Fibroblast of skin of scalp (primary cell): ENCODE measurements at places on chromosomes 12 and 14.
A peak's percentile ranks its signal among the peaks of the same experiment; 100 is the strongest.

DNA sequence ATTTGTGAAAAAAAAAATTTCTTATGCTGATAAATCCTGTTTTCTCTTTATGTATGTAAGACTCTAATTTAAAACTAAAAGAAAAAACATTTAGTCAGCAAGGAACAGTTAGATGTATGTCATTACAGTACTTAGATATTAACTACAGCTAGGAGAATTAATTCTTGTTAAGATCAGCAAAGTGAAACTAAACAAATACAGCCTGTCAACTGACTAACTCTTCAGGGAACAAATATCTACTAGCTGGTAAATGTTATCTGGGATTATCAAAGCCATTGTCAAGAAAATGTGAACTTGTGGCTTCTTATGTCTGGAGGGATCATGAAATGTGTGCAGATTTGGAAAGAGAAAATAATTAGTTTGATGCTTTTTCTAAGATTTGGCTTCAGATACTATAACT, 27.5 kb downstream of the MGAT4C start:
- no peak for DNase-seq

GRCh38 chr12:55652352-55652751, 15.7 kb downstream of the OR10P1 start:
- DNase-seq: no peak

DNA sequence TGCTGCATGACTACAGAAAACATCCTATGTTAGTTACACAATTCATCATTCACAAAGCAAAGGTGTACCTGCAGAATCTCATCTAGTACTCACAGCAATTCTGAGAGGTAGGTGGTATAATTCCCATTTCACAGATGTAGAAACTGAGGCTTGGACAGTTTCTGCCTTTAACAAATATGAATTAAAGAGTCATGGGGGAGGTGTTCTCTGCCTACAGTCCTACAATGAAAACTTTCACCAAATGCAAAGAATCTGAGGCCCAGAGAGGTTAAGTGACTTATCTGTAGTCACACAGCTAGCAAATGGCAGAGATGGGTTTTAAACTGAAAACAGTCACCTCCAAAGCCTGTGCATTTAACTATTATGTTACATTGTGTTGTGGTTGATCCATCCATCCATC, 171.6 kb upstream of the WSCD2 start:
- no peak for DNase-seq

DNA sequence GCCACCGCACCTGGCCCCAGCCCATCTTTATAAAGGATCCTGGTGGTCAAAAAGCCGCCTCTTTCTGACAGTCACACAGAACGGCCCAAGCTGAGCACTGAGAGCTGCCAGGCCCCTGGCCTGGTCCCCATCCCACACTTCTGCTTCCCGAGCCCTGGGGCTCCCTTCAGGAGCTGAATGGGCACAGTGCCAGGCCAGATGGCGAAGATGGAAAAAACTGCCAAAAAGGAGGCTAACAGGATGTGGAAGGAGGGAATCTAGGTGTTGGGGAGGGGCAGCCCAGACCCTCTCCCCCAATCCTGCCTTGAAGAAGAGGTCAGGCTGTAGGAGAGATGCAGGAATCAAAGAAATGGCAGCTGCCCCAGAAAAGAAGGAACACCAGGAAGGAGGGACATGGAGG, 5.0 kb downstream of the LPAR5 start:
- no peak for DNase-seq

DNA sequence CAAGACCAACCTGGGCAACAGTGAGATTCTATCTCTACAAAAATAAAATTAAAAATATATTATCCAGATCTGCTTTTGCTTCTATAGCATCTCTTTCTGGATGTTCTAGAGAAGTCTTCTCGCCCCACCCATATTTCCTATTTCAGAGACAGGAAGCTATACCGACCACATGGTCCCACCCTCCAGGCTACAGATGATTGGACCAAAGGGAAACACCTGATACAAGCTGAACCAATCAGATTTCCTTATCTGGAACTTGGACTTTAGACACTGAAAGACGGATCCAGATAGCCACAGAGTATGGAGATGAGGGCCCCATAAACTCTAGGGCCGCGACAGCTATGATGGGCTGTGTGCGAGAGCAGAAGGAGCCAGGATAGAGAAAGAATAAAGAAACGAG, 48.7 kb downstream of the CCDC60 start:
- DNase-seq: no peak

DNA sequence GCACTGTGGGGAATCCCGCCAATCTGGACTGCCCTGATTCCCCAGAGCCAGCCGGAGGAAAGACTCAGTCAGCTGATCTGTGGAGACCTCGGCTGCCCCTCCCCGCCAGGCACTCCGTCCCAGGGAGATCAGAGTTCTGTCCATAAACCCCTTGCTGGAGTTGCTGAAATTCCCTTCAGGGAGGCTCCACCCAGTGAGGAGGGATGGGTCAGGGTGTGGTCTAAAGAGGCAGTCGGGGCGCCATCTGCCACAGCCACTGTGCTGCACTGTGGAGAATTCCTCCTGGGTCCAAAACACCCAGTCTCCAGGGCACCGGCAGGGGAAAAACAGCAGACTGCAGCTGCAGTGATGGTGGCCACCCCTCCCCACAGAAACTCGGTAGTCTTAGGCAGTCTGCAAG, 1922.3 kb upstream of the FLRT2 start:
- DNase-seq: no peak

DNA sequence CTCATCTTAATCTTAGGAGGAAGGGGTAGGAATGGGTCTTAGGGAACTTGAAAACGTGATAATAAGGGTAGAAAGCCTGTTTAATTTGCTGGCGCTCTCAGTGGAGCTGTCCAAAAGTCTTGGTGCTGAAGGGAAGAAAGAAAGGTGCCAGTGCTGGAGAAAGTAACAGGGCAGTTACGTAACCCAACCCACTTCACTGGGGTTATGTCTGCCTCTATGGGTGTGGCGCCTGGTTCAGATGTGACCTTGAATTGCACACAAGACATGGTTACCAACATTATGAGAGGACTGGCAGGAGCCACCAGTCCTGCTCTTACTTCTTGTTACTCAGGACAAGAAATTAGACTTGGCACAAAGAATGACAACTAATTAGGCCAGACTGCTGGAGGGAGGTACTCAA, 18.6 kb upstream of the GPATCH2L start:
- peak; percentile 34 for DNase-seq

- DNase-seq: no peak
Observed at GRCh38 chr14:35254736-35255135, 37.4 kb upstream of the PSMA6 start.

DNA sequence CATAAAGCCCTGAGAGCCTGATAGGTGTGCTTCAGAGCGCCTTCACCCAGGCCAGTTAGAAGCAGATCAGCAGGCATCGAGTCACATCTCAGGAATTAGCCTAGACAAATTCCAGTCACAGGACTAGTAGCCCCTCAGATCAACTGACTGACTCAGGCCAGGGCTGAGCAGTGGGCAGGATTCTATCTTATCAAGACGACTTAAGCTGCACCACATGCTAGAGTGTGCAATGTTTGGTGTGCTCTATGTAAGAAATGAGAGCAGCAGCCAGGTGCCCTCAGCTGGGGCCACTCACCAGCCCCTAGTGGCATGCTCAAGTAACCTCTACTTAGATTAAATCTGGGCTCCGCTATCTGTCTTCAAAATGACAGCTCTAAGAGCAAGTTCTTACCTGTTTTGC, 19.7 kb upstream of the NGB start:
- DNase-seq: no peak

- no peak for DNase-seq
Observed at GRCh38 chr12:32983332-32983731, 86.8 kb upstream of the PKP2 start.

DNA sequence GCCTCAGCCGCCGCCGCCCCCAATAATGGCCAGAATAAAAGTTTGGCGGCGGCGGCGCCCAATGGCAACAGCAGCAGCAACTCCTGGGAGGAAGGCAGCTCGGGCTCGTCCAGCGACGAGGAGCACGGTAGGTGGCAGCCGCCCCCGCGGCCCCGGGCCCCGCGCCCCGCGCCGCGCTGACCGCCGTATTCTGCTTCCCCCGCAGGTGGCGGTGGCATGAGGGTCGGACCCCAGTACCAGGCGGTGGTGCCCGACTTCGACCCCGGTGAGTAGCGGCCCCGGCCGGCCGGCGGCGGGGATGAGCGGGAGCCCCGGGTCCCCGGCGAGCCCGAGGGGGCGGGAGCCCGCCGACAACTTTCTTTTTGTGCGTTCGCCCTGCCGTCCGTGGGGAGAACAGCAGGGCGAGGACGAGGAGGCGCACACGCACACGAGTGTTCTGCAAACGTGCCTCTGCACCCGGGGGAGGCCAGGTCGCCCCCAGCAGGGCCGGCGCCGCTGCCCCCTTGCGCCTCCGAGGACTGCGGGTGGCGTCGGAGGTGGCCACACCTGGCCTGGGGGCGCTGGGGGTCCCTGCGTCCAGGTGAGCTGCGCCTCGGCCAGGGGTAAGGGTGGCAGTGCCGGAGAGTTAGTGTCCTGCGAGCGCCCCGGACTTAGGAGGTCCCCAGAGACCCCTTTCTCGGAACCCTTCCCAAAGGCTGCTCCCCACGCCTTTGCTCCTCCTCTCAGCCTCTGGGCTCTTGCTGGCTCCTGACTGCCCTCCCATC, 794 bp downstream of the RCOR1 start:
- no peak for DNase-seq

DNA sequence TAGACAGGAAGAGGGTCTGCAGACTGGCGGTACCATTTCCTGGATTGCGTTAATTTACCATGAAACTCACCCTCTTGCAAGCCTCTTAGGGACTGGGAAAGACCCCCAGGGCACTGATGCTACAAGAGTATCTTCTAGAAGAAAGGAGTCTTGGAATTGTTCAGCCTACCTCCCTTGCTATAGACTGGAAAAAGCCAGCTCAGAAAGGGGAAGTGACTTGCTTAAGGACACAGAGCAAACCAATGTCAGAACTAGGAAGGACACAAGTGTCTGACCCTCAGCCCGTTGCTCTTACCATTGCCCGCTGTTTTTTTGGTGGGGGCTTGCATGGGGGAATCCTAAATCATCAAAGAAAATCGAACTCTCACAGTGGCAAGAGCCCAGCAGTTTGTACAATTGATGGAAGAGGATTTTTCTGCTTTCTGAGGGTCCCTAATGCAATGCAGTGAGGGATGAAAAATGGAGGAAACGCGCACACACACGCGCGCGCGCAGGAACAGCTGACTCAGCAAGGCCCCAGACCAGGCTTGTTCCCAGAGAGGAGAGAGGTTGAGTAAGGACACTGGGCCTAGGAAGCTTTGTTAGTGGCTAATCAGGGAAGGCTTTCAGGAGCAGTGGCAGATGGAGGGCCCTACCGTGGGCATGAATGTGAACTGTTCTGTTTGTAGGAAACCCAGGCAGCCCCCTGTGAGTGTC, 50.9 kb downstream of the RIN3 start:
- DNase-seq: no peak

- DNase-seq: no peak
Observed at GRCh38 chr12:93325855-93326254, 51.9 kb upstream of the NUDT4 start.

DNA sequence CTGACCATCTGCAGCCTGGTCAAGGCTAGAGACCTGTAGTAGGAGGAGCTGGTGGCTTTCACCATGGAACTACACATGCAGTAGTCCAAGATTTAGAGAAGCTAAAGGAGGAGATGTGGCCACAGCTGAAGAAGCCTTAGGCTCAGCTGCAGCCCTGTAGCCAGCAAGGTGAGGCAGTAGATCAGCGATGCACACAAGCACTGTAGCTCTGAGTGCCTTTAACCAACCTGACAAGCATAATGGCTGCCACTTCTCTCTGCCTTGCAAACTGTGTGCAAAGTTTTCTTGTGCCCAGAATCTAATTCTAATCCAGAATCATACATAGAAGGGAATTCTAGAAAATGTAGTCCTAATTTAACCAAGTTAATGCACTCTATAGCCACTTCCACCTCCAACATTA, 159.0 kb upstream of the ARID2 start:
- no peak for DNase-seq

GRCh38 chr14:37580146-37580545, 14.9 kb downstream of the FOXA1 start:
- DNase-seq: no peak

DNA sequence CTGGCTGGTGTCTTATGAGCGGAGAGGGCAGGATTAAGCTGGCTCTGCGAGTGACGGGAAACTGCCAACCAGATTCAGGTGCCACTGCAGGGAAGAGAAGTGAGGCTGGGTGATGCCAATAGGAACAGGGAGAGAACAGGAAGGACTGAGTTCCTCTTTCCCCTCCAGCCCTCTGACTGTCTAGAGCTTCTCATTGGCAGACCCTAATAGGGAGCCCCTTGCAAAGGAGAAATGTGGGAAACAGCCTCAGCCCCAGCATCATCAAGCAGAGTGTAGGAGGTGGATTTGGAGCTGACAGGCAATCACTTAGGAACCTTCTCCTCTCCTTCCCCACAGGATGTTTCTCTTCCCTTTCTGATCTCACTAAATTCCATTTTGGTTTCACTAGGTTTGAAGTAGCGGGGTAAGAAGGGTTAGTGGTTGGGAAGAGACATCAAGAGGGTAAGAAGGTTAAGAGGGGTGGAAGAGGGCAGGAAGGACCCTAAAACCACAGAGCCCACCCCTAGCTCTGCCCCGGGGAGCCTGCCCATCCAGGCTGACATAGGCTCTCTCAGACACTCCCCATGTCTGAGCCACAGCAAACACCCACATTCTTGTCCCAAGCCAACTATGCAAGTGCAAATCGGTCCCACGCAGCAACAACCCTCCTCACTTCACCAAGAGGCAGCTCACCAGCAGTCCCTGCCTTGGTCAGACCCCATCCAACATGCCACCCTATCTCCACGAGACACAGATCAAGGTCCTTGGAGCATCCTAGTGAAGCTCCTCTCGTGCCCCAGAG, 111.1 kb downstream of the STAB2 start:
- DNase-seq: no peak

GRCh38 chr14:34867199-34867598, 8.0 kb downstream of the BAZ1A start:
- no peak for DNase-seq

GRCh38 chr14:35989736-35990135, 163.6 kb downstream of the BRMS1L start:
- DNase-seq: no peak

DNA sequence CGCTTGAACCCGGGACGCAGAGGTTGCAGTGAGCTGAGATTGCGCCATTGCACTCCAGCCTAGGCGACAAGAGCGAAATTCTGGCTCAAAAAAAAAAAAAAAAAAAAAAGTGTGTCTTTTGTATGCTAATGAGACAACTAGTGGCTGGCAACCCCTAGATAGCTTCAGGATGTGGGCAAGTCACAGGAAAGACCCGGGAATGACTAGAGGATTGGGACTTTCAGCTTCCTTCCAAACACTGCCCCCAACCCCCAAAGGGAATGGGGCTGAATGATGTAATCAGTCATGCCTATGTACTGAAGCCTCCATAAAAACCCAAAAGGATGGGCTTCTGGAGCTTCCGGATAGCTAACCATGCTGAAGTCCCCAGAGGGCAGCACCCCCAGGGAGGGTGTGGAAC, 28.6 kb downstream of the USP44 start:
- DNase-seq: peak; percentile 29
